ENCODE measurements at places on chromosomes 2 and 18. TPM values are rescaled to one million over a fixed set of nuclear protein-coding genes. Genes with fewer than 3 reads are reported as not detected.

Gene LONRF2
- total RNA-seq = 2.5 TPM

Gene CNTNAP5
- not detected for total RNA-seq

Gene CD207
- total RNA-seq = not detected

Gene ST3GAL5
- 38.9 TPM for total RNA-seq

Gene PAX3
- total RNA-seq = not detected

Gene CYS1
- 1.3 TPM for total RNA-seq

Gene DNAJC10
- 68.9 TPM for total RNA-seq

Gene PPP1CB
- 106 TPM for total RNA-seq

Gene PXDN
- 12.3 TPM for total RNA-seq

Gene IL1F10
- total RNA-seq = not detected
